ENCODE measurements at places on chromosomes 11 and 22.

GRCh38 chr11:126132319-126132718 lies 69.7 kb upstream of the CDON start:
- DNase-seq: no peak

DNA sequence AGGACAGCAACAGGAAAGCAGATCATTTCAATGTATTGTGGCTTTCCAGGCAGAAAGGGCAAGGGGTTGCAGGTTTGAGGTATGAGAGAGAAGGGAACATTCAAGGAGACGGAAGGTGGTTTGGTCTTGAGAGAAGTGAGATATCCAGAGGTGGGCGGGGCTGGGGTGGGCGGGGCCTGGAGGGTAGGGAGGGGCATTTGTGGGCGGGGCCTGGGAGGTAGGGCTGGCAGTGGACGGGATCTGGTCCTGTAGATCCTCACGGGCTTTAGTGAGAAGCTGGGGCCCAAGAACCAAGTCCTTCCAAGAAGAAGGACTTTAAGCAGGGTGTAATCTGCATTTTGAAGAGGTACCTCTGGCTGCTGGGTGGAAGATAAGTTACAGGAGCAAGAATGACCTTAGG lies 199.2 kb downstream of the MN1 start:
- no peak for DNase-seq

DNA sequence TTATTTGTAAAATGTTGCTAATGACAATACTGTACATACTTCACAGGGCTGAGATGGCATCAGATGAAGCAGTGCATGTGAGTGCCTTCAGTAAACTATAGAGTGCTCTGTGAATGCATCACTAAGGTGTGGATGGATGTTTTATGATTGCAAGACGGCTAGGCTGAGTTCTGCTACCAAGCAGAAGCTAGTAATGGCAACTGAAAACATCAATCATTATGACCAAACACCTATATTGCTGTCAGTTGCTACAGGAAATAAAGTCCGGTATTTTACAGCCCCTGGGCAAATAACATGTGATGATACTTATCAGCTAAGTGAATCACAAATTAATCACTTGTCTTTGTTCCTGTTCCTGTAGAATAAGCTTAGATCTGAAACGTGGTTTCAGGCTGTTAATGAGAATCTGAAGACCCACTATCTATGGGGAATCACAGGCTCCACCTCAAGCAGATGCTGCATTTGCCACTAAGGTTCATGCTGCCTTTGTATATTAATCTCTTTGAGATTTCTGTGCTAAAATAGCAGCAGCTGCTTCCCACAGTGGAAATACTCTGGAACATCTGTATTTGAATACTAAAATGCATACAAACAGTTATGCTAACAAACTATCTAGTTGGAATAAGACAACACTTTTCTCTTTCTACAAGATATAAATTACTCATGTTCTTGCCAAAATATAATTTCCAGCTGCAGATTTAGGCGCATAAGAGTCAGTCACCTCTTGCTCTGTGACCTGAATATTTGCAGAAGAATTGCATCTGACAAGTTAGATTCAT lies 254.0 kb upstream of the PITPNB start:
- DNase-seq: no peak

GRCh38 chr11:114174712-114175495 lies 115.4 kb downstream of the ZBTB16 start:
- no peak for DNase-seq

GRCh38 chr11:43282607-43283440 lies 29.0 kb upstream of the API5 start:
- peak; percentile 16 for DNase-seq

DNA sequence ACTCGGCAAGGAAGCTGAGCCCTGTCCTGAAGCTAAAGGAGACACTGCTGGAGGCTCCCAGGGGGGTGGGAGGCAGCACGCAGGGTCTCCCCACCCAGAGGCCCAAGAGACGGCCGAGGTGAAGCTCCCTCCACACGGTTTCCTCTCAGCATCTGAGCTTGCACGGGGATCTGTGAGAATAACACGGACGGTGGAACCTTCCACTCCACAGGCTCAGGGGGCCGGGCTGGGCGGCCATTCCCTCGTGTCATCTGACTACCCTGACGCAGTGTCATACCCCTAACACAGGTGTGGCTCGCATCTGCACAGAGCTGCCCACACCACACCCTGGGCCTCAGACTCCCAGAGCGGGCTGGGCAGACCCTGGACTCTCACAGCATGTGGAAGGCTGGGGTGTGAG lies 409.7 kb downstream of the SHANK2 start:
- DNase-seq: no peak

DNA sequence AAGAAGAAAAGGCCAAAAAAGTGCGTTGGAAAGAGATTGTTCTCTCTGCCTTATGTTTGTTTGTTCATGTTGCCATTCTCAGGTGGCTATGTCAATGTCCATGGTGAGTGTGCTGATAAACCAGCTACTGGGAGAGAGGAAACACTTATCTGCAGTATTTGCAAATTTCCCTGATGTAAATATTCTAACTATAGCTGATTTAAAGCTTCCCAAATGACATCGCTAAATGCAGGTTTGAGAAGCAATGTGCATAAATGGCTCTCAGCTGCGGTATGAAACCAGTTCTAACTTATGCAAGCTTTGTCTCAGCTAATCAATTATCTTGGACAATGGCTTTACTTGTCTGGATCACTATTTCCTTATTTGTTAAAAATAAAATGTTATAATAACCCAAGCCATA lies 312.5 kb upstream of the ANO3 start:
- no peak for DNase-seq

DNA sequence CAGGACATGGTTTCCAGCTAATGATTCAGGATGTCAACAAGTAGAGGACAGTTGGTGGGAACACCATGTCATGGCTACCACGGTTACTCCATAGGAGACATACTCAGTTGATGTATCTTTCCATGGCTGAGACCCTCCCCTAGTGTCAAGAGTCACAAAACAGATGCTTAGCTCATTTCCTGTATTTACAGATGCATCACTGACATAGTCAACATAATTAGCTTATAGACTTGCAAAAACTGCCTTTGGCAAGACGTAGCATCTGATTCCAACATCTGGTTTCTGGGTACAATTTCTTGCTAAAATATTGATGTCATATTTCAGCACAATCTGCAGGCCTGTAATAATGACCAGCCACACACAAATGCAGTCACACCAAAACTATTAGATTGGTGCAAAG lies 550.3 kb downstream of the FAM181B start:
- no peak for DNase-seq

- no peak for DNase-seq
These were observed 59.3 kb downstream of the SLC1A2 start for GRCh38 chr11:35360055-35360530.

DNA sequence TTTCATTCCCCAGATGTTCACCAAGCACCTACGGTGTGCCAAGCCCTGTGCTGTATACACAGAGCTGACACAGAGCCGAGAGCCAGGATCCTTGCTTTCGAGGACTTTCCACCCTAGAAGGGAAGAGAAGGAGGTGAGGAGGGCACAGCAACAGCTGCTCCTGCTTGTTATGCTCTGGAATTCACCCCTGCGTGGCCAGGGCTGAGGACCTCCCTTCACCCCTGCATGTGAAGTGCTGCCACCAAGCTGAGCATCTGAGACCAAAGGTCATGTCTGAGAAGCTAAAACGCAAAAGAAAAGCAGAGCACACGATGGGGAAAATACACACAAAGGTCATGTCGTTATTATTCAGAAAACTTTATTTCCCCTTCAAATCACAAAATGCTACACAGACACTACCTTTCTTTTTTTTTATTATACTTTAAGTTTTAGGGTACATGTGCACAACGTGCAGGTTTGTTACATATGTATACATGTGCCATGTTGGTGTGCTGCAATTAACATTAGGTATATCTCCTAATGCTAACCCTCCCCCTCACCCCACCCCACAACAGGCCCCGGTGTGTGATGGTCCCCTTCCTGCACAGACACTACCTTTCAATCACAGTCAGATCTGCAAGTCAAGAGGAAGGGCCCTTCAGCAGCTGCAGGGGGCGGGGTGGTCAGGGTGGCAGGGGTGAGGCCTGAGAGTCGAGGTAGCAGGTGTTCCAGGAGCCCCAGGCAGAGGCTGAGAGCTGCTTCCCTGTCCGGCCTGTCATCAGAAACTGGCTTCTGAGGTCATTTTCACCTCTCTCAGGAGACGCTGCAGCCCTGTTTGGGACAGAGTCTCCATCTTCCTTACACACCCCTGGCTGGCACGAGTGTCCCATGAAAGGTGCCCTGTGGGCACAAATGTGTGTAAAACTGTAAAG lies 40.1 kb upstream of the PRR5 start:
- DNase-seq: no peak

GRCh38 chr11:38448284-38448683 lies 1850.2 kb upstream of the RAG2 start:
- DNase-seq: no peak

DNA sequence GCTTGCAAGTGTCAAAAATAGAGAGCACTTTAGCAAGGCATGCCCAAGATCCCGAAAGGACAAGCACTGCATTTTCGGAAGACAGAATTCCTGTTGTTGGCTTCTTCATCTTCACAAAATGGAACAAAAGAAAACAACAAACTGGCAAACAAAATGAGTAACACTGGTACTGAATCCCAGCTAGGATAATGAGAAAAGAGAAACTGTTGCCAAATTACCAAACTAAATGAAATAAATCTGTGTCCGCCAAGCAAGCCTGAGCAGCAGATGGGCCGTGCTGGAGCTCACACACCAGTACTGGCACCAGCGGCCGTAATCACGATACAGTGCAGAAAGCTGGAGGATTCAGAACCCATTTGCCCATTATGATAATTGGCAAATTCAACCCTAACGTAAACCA lies 30.6 kb downstream of the TUB start:
- DNase-seq: no peak

- no peak for DNase-seq
These were observed 176.4 kb downstream of the SHANK2 start for GRCh38 chr11:71075871-71076420.

- no peak for DNase-seq
These were observed 4.6 kb upstream of the APOL3 start for GRCh38 chr22:36165141-36165540.

All from CD4-positive, alpha-beta T cell treated with Interleukin-6 at 100 ng/mL for 8 hours (primary cell).